ENCODE measurements at places on chromosomes 4 and X. TPM values are rescaled to one million over a fixed set of nuclear protein-coding genes. Genes with fewer than 3 reads are reported as not detected.

DNA sequence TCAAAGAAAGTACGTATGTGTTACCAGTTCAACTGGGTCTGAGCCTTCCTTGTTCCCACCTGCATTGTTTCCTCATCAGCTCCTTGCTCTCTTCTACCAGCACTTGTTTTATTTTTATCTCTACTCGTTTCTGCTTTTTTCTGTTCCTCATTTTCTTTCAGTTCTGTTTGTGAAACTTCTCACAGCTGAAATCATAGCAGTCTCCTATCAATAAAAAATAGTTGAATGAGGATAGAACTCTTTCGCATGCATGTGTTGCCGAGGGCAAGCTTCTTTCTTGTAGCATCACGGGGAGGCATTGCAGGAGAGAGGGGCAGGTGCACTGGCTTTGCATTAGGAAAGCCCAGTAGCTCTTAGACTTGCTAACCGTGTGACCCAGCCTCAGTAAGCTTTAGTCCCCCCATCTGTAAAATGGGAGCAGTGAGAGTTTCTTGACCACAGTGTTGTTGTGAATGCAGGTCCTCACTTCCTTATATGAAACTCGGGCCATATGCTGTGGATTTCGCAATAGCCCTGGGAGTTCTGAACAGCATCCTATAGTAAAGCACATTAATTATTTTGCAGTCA is 24.7 kb downstream of the OFD1 start:
- no peak for DNase-seq

DNA sequence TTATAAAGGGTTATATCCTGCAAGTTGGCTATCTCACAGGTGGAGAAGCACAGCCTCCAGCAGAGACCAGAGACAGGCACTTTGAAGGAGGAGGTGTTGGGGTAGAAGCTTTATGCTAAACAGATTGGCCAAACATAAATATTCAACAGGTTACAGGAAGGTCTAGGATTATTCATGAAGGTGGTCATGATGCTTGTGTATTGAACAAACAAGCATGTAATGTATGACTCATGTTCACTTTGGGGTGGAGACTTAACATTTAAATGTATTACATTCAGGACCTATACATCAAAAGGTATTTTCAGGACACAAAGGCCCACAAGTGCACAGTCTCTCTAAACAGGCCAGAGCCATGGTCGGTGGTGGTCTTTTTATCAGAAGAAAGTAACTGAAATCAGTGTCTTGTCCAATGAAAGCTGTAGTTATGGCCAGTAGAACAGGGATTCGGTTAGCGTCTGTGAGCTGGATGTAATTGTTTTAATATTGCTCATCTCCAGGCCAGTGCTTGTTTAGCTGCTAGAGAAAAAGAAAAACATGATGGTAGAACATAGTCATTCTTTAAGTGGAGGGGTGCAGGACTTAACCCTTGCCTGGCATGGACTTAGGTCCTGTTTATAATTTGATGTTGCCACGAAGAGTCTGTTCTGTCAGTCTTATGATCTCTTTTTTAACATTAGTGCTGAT is 555.2 kb upstream of the PCDH10 start:
- no peak for DNase-seq

- DNase-seq = peak; percentile 79
Measured at GRCh38 chr4:88219099-88219498, 60.7 kb upstream of the ABCG2 start.

DNA sequence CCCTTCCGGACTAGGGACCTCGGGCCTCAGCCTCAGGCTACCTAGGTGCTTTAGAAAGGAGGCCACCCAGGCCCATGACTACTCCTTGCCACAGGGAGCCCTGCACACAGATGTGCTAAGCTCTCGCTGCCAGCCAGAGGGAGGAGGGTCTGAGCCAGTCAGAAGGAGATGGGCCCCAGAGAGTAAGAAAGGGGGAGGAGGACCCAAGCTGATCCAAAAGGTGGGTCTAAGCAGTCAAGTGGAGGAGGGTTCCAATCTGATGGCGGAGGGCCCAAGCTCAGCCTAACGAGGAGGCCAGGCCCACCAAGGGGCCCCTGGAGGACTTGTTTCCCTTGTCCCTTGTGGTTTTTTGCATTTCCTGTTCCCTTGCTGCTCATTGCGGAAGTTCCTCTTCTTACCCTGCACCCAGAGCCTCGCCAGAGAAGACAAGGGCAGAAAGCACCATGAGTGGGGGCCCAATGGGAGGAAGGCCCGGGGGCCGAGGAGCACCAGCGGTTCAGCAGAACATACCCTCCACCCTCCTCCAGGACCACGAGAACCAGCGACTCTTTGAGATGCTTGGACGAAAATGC is at the start of gene WAS:
Gene WAS (plus strand): TSS at position 389 of the 572 bp plus-strand sequence. CDS start 55 bp downstream, at position 444.
- no peak for DNase-seq

TNIP3 gene
- 0.28 TPM for total RNA-seq

DNA sequence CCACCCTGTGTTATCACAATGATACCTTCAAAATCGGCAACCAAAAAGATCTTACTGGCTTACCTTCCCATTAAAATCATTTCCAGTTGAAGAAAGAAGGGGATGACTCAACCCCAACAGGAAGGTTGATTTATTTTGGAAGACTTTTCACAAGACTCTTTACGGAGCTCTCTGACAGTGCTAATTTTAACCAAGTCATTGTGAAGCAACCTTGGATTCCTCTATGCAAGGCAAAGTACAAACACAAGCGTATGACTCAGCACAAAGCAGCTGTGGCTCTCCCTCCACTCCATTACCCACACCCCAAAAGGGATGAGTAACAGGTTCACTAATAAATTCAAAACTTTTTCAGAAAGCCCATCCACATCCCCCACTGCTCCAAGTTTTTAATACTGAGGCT is 213.8 kb upstream of the FGF13 start:
- no peak for DNase-seq

DNA sequence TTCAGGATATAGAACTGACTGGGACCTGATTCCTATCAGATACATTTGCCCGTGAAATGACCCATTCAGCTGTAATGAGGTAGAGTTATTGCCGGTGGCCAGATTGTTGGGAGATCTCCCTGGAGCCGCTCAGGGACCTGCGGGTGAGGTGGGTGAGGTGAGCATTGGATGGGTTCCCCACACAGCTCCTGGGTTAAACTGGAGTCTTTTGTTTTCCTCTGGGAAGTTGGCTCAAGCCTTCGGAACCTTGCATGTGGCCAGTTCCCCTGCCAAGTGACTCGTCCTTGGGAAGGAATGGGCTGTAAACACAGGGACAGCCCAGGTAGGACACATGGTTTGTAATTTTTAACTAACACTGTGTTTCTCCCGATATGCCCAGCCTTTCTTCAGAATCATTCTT is 31.6 kb upstream of the KIT start:
- DNase-seq = no peak

NEIL3 gene
- 2.4 TPM for total RNA-seq

- no peak for DNase-seq
Measured at GRCh38 chr4:136985683-136986082, 546.6 kb downstream of the PCDH18 start.

- no peak for DNase-seq
Measured at GRCh38 chr4:99720206-99720605, 62.6 kb upstream of the C4orf54 start.

TMPRSS11B gene
- total RNA-seq = not detected

- no peak for DNase-seq
Measured at GRCh38 chr4:148332486-148332885, 109.7 kb downstream of the NR3C2 start.

Data from dermis blood vessel endothelial cell (primary cell).